ENCODE measurements at places on chromosomes 3 and 15. TPM values are rescaled to one million over a fixed set of nuclear protein-coding genes. Genes with fewer than 3 reads are reported as not detected.
A peak's percentile ranks its signal among the peaks of the same experiment; 100 is the strongest.

Gene CFAP92
- 0.26 TPM for total RNA-seq

Gene HHLA2
- total RNA-seq, result 3.9 TPM

Gene PLA1A
- not detected for total RNA-seq

Gene CAMK1
- total RNA-seq, result 33.5 TPM

Gene GOLGA8B
- total RNA-seq, result 191 TPM

Gene TRPM1
- not detected for total RNA-seq

Gene EHHADH
- 4.8 TPM for total RNA-seq

Gene CLCN2
- 4.7 TPM for total RNA-seq

Gene TRIM42
- total RNA-seq, result not detected

DNA sequence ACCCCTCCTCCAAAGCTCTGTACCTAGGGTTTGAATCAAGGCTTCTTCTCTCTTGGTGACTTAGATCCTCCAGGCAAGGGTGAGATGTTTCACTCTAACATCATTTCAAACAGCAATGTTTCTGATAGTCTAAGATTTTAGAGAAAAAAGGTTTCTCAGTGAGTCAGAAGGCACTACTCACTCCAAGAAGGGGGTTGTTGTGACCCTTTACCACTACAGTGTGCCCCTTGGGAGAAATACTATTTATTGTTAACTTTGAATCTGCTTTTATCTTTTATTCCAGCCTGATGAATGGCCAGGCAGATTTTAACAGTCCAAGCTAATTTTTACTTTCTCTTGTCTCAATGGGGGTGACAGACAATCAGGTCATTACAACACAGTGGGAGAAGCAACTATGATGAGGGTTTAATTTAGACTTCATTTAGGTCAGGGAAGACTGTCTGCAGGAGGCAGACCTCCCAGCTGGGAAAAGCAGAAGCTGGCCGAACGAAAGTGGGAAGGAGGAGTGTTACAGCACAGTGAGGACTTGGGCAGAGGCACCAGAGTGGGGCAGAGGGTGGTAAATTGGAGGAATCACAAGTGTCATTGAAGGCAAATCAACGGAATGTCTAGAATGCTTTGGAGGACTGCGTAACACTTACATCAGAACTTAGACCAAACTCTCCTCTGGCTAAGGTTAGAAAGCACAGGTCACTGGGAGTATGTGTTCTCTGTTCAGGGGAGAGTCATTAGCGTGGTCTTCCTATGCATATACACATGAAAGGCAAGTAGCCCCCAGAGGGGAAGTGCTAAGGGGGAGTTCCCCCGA is 21.2 kb downstream of the ZNF860 start:
- no peak overlapping the region for H3K4me3 ChIP-seq
- no peak for DNase-seq
- no peak overlapping the region for H3K27ac ChIP-seq
- no peaks in the 10 kb centered on the region for H3K36me3 ChIP-seq
- no peaks in the 10 kb centered on the region for H3K4me1 ChIP-seq
- peaks cover 22% of the 10 kb centered on the region for H3K27me3 ChIP-seq

DNA sequence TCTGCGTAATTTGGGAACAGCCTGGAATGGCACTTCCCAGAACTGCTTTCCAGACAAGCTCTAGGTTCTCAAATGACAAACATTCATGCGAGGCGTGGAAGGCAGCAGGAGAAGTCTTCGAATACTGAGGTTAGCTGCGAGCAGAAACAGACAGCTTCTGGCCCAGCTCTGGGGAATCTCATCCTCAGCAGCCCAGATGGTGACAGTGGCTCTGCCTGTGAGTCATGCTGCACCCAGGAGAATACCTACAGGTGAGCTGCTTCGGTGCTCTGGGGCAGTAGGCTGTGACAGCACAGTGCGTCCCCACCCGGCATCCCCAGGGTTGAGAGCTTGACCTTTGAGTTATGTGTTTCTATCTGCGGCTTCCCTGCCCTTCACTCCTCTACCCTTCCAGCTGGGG is 258.6 kb downstream of the KLF13 start:
- no peaks in the 10 kb centered on the region for H3K27me3 ChIP-seq
- no peaks in the 10 kb centered on the region for H3K4me1 ChIP-seq
- no peak overlapping the region for H3K4me3 ChIP-seq
- H3K36me3 ChIP-seq, result no peaks in the 10 kb centered on the region
- H3K27ac ChIP-seq, result no peak overlapping the region

DNA sequence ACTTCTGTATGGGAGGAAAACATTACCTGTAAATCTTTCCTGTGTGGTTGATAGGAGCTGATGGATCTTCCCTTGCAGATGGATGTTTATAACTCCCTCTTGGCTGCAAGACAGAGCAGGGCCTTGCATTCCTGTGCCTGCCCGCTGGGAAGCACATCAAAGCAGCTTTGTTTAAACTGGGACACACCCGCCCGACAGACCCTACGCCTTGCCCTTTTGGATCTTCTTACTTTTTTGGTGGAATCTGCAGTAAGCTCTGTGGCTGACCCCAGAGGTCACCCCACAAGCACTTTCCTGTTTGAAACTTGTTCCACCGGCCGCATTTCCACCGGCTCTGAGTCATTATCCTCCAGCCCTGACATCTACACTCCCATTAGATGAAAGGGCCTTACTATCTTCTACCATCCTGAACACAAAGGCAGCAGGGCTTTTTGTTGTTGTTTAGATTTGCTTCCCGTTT is 244.1 kb upstream of the STT3B start:
- peak; percentile 54 for DNase-seq
- H3K4me1 ChIP-seq, result peaks cover 20% of the 10 kb centered on the region
- no peak overlapping the region for H3K4me3 ChIP-seq

DNA sequence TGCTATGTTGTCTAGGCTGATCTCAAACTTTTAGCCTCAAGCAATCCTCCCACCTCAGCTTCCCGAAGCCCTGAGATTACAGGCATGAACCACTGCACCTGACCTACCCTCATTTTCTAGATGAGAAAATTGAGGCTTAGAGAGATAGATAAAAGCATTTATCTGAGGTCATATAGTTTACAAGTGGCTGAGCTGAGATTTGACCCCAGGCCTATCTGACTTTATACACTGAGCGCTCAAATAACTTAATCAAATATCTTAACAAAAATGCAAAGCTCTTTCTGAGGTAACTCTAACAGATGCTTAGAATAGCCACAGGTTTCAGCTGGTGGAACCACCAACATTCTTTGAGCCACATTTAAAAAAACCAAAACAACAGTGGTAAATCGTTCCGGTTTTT is 5.5 kb downstream of the PLS1 start:
- DNase-seq, result no peak
- no peak overlapping the region for H3K27ac ChIP-seq
- H3K4me1 ChIP-seq, result peaks cover 5% of the 10 kb centered on the region
- no peak overlapping the region for H3K4me3 ChIP-seq
- no peaks in the 10 kb centered on the region for H3K27me3 ChIP-seq

GRCh38 chr15:85707519-85708338 is 87.0 kb downstream of the KLHL25 start:
- peaks cover 54% of the 10 kb centered on the region for H3K4me1 ChIP-seq
- peak overlapping the region; percentile 91 for H3K27ac ChIP-seq
- peak overlapping the region; percentile 71 for H3K4me3 ChIP-seq
- no peaks in the 10 kb centered on the region for H3K27me3 ChIP-seq
- H3K36me3 ChIP-seq, result peaks cover 64% of the 10 kb centered on the region

GRCh38 chr3:187491371-187491770 is 123.2 kb downstream of the RTP4 start:
- H3K4me1 ChIP-seq, result no peaks in the 10 kb centered on the region
- no peak overlapping the region for H3K4me3 ChIP-seq
- H3K27ac ChIP-seq, result no peak overlapping the region
- peaks cover 13% of the 10 kb centered on the region for H3K27me3 ChIP-seq
- DNase-seq, result no peak

DNA sequence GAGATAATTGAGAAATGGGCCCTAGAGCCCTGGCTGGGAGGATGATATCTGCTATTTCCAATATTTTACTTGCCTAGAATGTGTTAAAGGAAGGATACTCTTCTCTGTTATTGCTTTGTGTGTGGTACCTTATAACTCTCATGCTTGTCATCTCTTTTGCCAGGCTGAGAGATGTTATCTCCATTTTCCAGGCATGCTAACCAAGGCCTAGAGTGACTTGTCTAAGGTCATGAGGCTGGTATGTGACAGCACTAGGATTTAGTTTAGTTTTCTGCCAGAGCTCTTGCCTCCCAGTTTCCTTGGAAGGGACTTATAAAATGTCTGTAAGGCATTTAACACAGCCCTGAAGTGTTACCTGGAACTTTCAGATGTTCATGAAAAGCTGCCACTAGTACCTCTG is 1.4 kb downstream of the CLK3 start:
- no peaks in the 10 kb centered on the region for H3K27me3 ChIP-seq
- H3K36me3 ChIP-seq, result peaks cover 44% of the 10 kb centered on the region
- H3K27ac ChIP-seq, result peak overlapping the region; percentile 97
- no peak for DNase-seq

GRCh38 chr15:79629687-79630086 is 197.6 kb downstream of the MINAR1 start:
- peaks cover 19% of the 10 kb centered on the region for H3K27me3 ChIP-seq
- no peak for DNase-seq
- no peaks in the 10 kb centered on the region for H3K4me1 ChIP-seq
- H3K4me3 ChIP-seq, result no peak overlapping the region

GRCh38 chr15:42504631-42505030 is 9.2 kb downstream of the SNAP23 start:
- no peak for DNase-seq
- no peak overlapping the region for H3K27ac ChIP-seq
- no peaks in the 10 kb centered on the region for H3K27me3 ChIP-seq
- no peaks in the 10 kb centered on the region for H3K4me1 ChIP-seq
- H3K36me3 ChIP-seq, result peaks cover 3% of the 10 kb centered on the region

- no peaks in the 10 kb centered on the region for H3K4me1 ChIP-seq
- H3K27me3 ChIP-seq, result peaks cover 5% of the 10 kb centered on the region
- H3K4me3 ChIP-seq, result no peak overlapping the region
- no peaks in the 10 kb centered on the region for H3K36me3 ChIP-seq
- H3K27ac ChIP-seq, result no peak overlapping the region
These were observed 140.8 kb upstream of the TSC22D2 start for GRCh38 chr3:150267288-150267687.

DNA sequence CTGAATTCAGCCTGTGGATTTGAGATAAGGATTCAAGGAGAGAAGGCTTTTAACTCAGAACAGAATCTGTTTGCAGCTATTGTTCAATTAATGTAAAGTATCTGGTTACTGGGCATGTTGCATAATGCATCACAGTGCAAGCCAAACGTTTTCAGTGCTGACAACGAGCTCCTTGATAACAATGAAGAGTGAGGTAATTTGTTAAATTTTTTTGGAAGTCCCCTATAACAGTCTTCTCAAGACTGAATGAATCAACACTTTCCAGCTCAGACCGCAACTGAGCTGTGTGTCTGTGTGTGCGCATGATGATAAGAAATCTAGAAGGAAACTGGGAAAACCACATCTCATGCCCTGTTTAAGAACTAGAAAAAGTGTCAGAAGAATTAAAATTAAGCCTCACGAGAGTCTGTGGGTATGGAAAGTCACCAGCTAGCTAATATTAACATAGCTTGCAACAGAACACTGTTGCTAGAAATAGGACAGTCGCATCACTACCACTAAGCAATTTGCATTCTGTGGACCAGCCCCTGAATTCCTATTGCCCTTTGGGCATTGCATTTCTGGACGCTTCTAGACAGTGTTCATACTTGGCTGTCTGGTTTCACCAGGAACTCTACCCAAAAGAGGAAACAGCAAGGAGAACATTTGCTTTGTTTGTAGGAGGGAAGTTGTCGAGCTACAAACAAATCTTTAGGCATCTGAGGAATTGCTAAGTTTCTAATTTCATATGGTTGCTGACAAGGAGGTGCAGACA is 43.7 kb upstream of the ATP2C1 start:
- no peak overlapping the region for H3K27ac ChIP-seq
- H3K4me1 ChIP-seq, result peaks cover 20% of the 10 kb centered on the region
- H3K27me3 ChIP-seq, result peaks cover 11% of the 10 kb centered on the region

DNA sequence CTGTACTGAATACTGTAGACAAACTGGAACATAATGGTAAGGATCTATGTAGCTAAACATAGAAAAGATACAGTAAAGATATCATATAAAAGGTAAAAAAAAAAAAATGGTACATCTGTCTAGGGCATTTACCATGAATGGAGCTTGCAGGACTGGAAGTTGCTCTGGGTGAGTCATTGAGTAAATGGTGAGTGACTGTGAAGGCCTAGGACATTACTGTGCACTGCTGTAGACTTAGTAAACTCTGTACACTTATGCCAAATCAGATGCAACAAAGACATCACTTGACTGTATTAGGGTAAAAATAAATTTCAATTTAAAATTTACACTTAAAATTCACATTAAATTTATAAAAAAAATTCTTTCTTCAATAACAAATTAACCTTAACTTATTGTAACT is 281.3 kb upstream of the LMCD1 start:
- H3K36me3 ChIP-seq, result no peaks in the 10 kb centered on the region
- H3K27ac ChIP-seq, result no peak overlapping the region
- H3K27me3 ChIP-seq, result no peaks in the 10 kb centered on the region
- DNase-seq, result no peak
- no peaks in the 10 kb centered on the region for H3K4me1 ChIP-seq
- H3K4me3 ChIP-seq, result no peak overlapping the region

DNA sequence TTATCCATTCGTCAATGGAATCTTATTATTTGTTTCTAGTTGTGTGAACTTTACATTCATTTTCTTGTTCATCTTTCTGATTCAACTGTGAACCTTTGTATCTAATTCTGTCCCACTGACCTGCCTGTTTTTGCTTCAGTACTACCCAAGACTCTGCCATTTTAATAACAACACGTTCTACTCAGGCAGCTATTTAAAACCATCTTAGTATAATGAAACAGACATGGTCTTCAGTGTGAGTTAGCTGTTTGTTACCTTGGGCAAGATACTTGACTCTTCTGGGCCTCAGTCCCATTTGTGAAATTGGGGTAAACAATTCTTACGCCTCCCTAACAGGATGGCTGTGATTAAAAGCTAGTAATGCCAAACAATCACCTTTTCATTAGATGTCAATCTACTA is 1.6 kb downstream of the BTBD1 start:
- H3K27ac ChIP-seq, result peak overlapping the region; percentile 44
- H3K4me3 ChIP-seq, result no peak overlapping the region
- peaks cover 14% of the 10 kb centered on the region for H3K36me3 ChIP-seq

GRCh38 chr3:100993309-100993708 is at the start of gene ABI3BP:
TSS of gene ABI3BP (minus strand) at chr3:100993421. CDS start at chr3:100993384, 37 bp downstream.
- H3K27ac ChIP-seq, result no peak within 1 kb of the TSS
- no peak for DNase-seq
- H3K36me3 ChIP-seq, result no peaks in the 10 kb centered on the region
- H3K4me1 ChIP-seq, result no peaks in the 10 kb centered on the region

DNA sequence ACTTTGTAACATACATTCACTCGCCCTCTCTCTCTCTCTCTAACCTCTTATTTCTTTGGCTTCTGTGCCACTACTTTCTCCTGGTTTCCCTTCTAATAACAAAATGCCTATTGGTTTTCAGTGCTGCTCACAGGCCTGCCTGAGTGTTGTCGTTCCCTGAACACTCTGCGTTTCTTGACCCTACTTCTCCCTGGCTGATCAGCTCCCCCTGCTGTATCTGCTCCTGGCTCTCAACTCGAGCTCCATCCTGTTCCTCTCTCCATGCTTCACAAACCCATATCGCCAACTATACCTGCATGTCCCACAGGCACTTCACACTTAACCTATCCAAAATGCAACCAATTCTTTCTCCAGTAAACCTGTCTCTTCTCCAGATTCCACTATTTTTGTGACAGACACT is 111.4 kb downstream of the OPA1 start:
- H3K36me3 ChIP-seq, result peaks cover 13% of the 10 kb centered on the region
- H3K27ac ChIP-seq, result no peak overlapping the region
- no peaks in the 10 kb centered on the region for H3K27me3 ChIP-seq
- peaks cover 7% of the 10 kb centered on the region for H3K4me1 ChIP-seq

GRCh38 chr3:53274938-53275605 is 19.2 kb upstream of the TKT start:
- no peaks in the 10 kb centered on the region for H3K27me3 ChIP-seq
- peak overlapping the region; percentile 22 for H3K4me3 ChIP-seq
- peaks cover 24% of the 10 kb centered on the region for H3K4me1 ChIP-seq
- H3K36me3 ChIP-seq, result no peaks in the 10 kb centered on the region
- H3K27ac ChIP-seq, result peak overlapping the region; percentile 84
- DNase-seq, result peak; percentile 72

All from activated CD8-positive, alpha-beta T cell treated with anti-CD3 and anti-CD28 coated beads, Interleukin-2, amount 10 ng/mL, durations not matched to agents 7 days and 5 days (primary cell).